ENCODE measurements at places on chromosomes 2 and 18.

GRCh38 chr2:18005411-18005810 lies 126.9 kb downstream of the KCNS3 start:
- no peak for DNase-seq

GRCh38 chr2:176101842-176102241 lies 2.2 kb downstream of the HOXD12 start:
- no peak for DNase-seq

GRCh38 chr2:215693193-215693998 lies 257.5 kb upstream of the FN1 start:
- no peak for DNase-seq

DNA sequence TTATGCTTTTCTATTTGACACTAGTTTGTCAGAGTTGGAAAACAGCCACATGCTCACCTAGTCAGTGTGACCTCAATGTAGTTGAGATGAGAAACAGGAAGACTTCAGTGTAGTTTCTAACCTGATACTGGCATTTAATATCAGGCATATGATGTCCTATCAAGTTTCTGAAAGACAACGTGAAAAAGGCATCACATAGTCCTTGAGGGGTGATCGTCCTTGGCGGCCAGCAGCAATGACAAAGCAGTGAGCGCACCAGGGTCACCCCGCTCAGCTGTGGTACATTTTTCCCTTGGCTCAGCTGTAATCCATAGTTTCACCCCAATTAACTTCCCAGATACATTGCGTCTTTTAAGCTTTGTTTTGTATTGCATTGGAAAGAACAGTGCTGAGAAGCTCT lies 4.3 kb downstream of the HSPE1 start:
- no peak for DNase-seq

DNA sequence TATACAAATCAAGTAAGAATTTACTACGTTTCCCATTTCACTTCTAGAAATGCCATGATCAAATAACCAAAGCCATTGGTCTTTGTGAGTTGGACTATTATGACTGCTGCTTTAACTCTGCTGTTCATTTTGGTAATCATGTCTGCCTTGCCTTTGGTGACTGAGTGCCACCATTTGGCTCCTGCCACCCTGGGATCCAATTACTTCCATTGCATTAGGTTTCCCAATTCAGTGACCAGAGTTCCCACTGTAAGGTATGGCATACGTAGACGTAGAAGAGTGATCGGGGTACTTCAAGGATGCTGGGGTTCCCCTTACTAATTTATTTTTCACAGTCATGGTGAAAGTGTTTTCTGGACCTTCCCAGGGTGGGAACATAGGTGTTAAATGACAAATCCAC lies 90.1 kb downstream of the SPIRE1 start:
- DNase-seq, result no peak

- DNase-seq, result no peak
Measured at GRCh38 chr2:109049022-109049421, 60.0 kb upstream of the EDAR start.

DNA sequence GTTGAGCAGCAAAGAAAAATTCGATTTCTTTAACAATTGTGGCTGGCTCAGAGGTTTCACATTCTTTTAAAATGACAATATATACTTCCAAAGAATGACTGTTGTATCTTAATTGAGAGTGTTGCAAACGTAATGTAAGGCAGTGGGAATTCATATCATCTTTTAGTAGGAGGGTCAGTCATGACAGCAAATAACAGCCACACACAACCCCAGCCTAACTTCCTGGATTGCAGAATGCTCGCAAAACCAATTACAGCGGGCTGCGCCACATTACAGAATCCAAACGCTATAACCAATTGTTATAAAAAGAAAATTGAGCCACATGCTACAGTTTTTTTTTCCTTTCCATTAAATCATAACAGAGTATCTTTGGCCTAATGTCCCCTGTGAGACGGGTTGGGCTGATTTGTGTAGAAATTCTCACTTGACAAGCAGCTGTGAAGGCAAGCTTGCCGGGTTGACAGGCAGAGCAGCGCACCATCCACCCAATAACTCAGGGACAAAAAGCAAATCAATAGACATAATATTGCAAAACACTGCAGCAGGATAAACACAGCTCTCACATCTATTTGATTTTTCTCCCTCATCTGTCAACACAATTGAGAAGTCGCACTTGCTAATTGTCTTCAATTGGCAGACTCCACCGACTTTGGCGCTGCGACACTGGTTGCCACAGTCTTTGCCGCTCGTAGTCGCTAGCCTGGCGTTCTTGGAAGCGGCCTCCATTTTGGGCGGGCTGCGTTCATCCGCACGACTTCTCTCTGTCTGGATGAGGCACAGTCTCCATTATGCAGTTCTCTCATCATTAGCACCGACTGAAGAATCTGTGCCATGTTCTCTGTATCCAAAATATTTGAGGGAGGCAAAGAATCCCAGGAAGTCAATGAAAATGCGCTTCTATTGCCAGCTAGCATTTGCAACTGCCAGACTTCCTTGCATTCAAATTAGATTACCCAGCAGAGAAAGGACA lies 95.0 kb upstream of the CCDC68 start:
- DNase-seq, result no peak

GRCh38 chr2:36731941-36732672 lies 35.6 kb downstream of the VIT start:
- no peak for DNase-seq

DNA sequence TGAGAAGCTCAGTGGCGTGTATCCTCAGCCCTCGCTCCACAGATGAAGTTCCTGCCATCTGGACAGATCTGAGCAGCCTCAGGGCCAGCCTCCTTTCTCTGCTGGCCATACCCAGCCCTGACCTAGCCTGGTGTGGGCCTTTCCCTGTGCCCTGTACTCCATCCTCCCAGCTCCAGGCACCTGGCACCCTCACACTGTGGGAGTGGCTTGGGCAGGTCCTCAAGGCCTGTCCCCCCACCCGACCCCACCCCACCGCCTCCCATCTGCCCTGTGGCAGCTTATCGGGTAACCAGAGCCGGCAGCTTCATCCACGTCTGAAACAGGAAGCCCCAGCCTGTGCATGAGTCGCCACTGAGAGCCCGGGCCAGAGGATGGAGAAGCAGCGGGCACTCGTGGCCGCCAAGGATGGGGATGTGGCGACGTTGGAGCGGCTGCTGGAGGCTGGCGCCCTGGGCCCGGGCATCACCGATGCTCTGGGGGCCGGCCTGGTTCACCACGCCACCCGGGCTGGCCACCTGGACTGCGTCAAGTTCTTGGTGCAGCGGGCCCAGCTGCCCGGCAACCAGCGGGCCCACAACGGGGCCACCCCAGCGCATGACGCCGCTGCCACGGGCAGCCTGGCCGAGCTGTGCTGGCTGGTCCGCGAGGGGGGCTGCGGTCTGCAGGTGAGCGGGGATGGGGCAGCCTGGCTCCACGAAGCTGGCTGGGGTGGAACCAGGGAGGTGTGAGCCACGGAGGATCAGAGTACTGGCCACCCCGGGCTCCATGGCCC lies at the start of gene ESPNL:
TSS of gene ESPNL (plus strand) at position 292 of the 772 bp plus-strand sequence. CDS start at position 372, 80 bp downstream.
- no peak for DNase-seq

DNA sequence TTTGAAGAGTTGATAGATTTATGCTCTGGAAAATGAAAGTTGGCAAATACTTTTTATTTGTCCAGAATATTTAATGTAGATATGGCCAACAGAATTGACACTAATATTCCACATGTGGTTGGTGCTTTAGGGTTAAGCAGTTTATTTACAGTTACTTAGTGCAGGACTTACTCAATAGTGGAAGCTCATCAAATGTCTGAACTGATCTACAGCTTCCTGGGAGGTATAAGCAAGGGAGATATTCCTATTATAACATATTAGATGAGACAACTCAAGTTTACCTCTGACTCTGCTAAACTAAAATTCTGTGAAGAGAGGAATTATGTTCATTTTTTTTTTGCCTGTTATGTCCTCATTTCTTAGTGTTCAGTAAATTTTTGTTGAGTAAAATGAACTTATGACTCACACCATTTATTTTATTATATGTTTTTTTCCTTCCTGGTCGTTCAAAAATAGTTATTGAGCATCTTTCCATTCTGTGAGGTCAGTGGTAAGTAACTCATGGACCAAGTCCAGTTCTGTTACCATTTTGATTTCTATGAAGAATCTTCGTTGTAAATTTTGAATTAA lies 13.6 kb downstream of the ABI2 start:
- no peak for DNase-seq

DNA sequence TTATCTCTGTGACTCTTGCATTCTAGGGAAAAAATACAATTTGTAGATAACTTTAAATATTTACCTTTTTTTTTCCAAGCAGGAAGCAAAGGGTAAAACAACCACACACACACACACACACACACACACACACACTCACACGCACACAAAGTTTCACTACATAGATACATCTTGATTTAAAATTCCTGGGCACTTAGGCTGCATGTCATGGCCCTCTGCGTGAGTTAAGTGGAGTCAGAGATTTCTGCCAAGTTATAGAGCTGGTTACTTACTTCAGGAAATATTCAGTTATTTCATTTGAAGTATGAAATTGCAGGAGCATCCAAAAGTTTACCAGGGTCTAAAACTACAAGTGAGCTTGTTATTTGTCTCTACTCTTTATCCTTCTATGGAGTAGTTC lies 612.0 kb downstream of the IRS1 start:
- no peak for DNase-seq

GRCh38 chr2:104412384-104412783 lies 441.5 kb upstream of the POU3F3 start:
- no peak for DNase-seq

GRCh38 chr2:23506531-23507266 lies 121.7 kb downstream of the KLHL29 start:
- no peak for DNase-seq

- no peak for DNase-seq
Measured at GRCh38 chr18:7198326-7198725, 32.6 kb upstream of the LRRC30 start.

GRCh38 chr2:197641666-197642065 lies 33.7 kb downstream of the RFTN2 start:
- DNase-seq, result no peak

DNA sequence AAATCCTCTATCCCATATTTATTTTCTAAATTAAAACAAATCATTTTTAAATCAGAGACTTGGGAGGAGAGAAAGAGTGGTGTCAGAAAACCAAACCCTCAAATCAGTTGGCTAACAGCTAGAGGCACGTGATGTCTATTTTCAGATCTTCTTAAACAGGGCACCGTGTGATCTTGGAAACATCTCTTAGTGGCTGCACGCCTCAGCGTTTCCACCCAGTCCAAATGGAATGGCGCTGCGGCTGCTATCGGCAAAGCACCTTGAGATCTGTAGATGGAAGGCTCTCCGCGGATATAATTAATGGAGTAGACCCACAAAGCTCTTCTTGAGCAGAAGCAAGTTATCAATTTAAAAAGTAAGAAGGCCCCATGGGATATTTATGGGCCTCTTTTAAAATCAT lies 50.0 kb downstream of the NRP2 start:
- no peak for DNase-seq

GRCh38 chr18:63155169-63155852 lies 164.3 kb downstream of the BCL2 start:
- peak; percentile 52 for DNase-seq

- no peak for DNase-seq
Measured at GRCh38 chr18:56803051-56803450, 151.9 kb downstream of the WDR7 start.

DNA sequence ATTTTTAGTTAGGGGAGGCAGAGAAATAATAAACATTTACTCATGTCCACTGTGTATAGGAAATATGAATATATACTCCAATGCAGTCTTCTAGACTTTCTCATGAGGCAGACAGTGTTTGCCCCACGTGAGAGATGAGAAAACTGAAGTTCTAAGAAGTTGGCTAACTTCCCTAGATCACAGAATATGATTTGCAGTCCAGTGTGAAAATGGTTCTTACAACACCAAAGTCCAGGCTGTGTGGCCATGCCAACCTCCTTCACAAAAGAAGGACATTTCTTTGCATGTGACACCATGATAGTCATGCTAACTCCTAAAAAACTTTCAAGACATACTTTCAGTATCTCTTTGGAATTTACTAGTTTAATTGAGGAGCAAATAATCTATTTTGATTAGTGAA lies 143.7 kb downstream of the IRS1 start:
- DNase-seq, result no peak

- DNase-seq, result no peak
Measured at GRCh38 chr2:43559391-43560230, 36.2 kb downstream of the THADA start.

DNA sequence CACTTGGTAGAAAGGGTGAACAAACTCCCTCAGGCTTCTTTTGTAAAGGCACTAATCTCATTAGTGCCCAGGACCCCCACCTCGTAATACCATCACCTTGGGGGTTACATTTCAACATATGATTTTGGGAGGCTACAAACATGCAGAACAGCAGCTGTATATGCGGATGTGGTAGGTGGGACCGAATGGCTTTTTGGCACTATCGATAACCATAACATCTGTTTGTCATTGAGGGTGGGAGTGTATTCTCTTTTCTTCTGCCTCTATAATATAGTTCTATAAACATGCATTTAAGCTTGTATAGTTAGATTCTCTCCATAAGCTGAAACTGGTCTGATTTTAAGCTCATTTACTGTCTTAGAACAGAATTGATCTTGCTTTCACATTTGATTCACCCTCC lies 239.1 kb upstream of the BOD1L2 start:
- no peak for DNase-seq

- no peak for DNase-seq
Measured at GRCh38 chr18:74519320-74520095, 14.8 kb upstream of the CNDP1 start.

DNA sequence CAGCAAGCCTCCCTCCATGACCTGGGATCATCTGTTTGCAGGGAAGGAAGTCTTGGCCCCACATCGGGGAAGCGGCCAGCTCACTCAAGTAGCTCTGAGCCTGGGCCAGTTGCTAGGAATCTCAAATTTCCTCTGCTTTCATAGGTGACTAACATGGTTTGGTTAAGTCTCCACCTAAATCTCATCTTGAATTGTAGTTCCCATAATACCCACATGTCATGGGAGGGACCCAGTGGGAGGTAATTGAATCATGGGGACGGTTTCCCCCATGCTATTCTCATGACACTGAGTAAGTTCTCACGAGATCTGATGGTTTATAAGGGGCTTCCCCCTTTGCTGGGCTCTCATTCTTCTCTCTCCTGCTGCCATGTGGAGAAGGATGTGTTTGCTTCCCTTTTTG lies 75.2 kb downstream of the LBH start:
- DNase-seq, result no peak

- DNase-seq, result no peak
Measured at GRCh38 chr2:128724547-128724946, 405.9 kb upstream of the HS6ST1 start.

DNA sequence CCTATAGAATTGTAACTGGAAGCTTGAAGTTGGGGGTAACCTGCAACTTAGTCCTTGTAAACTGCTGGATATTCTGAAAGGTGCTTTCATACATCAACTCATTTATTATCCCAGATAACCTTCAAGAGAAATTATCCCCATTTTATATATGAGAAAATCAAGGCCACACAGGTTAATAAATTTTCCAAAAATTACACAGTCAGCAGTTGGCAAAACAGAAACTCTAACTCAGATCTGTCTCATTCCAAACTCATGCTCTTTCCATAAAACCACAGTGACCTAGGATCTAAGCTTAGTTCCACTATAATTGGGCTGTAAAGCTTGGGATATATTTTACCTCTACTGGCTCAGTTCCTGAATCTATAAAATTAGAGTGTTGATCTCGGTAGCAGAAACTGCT lies 167.6 kb upstream of the DDX18 start:
- no peak for DNase-seq
